Left ventricle myocardium superior (tissue), 1 donor: ENCODE measurements at places on chromosomes 5 and 9.

DNA sequence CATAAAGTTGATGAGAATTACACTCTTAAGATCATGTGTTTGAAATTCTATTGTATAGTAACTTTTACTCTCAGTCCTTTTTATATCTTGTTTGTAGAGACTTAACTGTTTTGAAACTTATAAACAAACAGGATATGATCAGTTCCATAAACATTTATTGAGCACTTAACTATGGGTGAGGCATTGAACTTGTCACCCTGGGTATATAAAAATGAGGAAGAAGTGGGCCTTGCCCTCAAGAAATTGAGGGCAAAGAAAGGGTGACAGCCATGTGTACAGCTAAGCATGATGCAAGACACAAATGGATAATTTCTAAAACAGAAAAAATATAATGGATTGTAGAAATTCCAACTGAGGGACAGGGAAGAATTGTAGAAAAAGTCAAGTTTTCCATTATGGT, 15.7 kb downstream of the UNC13B start:
- no peak for DNase-seq

DNA sequence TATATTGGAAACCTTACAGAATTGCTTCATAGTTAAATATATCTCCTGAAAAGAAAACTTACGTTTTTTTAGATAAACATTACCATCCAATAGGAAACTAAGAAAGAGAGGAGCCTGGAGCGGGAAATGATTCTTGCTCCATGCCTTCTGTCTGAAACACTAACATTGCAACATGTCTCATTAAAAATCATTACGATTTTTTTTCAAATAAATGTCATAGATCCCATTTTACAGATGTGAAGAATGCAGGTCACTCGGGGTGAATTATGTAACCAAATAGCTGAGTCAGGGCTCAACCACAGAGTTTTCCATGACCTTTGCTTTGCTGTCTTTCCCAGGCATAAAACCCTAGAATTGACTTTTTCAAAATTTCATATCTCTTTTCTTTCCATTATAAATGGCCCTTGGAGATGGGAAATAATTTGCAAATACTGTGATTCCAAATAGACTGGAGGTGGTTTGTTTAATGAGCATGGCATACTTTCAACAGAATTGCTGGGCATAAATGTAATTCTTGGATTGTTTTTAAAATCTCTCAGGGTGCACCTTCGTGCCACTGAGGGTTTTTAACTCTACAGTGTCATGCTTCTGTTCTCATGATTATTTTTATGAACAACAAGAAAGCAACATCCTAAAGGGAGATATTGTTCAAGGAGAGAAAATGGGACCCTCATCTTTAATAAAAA, 302.8 kb downstream of the EBF1 start:
- DNase-seq: no peak

DNA sequence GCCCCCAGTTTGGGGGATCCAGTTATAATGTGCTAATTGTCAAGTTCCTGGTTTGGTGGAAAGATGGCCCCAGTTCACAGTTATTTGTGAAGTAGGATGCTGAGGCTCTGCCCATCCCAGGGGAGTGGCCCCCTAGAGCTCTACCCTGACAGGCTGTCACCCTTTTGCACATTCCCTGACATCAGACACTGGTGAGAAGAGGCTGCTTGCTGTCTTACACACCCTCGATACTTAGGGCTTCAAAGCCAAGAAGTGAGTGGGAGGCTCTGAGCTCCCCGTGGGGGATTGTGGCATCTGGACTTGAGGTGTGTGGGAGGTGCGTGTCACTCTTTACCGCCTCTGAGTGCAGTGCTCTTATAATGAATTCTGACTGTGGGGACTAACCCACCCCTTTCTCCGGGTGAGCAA, 168.5 kb downstream of the DOCK2 start:
- DNase-seq: no peak

DNA sequence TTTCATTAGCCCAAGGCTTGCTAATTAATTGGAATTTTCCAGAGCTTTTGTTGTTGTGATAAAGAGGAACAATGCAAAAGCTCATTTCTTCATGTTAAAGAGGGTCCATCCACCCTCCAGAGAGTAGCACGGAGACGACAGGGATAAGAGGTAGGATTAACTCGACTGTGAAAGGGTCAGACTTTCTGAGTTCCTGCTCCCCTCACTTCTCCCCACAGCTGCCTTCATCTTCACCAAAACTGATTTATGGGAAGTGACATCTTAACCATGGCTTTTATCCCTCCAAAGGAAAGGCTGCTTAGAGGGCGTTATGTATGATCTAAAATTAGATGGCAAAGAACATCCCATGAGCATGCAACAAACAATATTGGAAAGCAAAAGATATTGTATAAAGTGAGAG, 135.5 kb downstream of the GLIS3 start:
- no peak for DNase-seq

GRCh38 chr5:93567424-93567823, 13.6 kb downstream of the NR2F1-AS1 start:
- DNase-seq: no peak

DNA sequence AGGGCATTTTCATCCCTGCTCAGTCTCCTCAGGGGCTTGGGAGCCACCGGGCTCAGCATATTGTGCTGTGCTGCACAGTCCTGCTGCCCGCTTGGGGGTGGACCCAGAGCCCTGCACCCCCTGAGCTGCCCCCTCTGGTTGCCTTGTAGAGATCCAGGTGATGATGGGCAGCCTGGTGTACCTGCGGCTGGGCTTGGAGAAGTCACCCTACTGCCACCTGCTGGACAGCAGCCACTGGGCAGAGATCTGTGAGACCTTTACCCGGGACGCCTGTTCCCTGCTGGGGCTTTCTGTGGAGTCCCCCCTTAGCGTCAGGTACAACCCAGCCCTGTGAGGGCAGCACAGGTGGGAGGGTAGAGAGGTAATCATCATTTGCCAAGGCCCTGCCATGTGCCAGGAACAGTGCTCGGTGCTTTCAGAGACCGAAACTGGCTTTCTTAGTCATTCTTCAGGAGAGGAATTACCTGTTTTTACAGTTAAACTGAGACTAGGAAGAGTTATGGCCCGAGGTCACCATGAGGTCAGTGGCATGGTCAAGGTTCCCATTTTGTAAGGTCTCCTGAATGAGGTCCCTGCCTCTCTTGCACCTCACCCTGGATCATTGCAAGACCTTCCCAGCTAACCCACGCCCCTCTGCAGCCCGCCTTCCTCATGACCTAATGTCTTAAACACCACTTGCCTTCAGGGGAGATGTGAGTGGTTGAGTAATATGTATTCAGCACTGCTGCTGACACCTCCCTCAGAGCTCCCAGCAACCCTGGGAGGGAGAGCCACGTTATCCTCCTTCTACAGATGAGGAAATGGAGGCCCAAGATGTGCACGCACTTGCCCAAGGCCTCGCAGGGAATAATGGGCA, 7.5 kb downstream of the NHP2 start:
- DNase-seq: peak; percentile 73

- DNase-seq: no peak
Observed at GRCh38 chr9:115192835-115193525, 75.0 kb upstream of the TNC start.

- DNase-seq: no peak
Observed at GRCh38 chr9:80107931-80108660, 536.3 kb downstream of the TLE4 start.

GRCh38 chr5:108858959-108859358, 111.3 kb downstream of the FER start:
- no peak for DNase-seq

DNA sequence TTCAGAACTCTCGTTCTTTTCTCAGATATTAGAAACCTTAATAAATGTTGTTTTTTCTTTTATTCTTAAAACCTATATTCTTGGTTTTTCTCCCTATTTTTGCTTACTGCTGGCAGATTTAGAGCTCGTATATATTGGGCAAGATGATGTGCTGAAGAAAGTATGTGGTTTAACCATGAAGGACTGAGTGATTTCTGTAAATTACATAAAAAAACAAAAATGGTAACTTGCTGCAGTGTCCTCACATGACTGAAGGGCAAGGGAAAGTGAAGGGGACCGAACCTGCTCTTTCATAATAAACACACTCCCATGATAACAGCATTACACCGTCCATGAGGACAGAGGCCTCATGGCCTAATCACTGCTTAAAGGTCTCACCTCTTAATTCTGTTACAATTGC, 393.8 kb upstream of the ZNF608 start:
- no peak for DNase-seq

- no peak for DNase-seq
Observed at GRCh38 chr5:178786859-178787499, 56.5 kb upstream of the ZNF354A start.

DNA sequence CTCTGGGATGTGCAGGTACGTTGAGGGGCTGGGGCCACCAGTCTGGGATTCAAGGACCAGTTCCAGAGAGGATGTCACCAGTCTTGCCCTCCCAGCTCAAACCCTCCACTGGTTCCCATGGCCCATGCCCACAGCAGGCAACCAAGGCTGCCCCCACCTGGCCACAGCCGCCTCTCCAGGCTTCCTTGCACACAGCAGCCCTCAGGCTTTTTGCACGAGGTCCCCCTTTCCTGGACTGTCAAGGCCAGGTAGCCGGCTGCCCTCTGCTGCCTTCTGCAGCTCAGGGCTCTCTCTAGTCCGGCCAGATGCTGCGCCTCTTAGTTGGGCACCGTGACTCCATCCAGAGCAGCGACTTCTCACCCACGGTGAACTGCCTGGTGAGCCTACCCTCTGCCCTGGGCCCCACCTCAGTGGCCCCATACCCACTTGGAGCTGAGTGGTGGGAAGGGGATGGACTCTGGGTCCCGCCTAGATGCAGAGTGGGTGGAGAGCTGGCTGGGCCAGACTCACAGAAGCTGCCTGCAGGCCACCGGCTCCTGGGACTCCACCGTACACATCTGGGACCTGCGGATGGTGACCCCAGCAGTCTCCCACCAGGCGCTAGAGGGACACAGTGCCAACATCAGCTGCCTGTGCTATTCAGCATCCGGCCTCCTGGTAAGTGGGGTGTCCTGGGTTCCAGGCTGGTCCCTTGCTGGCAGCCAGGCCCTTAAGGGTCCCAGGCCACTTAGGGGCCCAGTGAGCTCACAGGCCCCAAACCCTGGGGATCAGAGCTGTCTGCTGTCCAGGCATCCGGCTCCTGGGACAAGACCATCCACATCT, 2.9 kb downstream of the WDR38 start:
- DNase-seq: no peak
